ENCODE measurements at places on chromosomes 4 and X. TPM values are rescaled to one million over a fixed set of nuclear protein-coding genes. Genes with fewer than 3 reads are reported as not detected.

SLC10A6 gene
- 0.18 TPM for polyA plus RNA-seq

SLC4A4 gene
- polyA plus RNA-seq, result 10.4 TPM

SAP30 gene
- polyA plus RNA-seq, result 7.8 TPM

SPARCL1 gene
- 224 TPM for polyA plus RNA-seq

STIM2 gene
- 46.6 TPM for polyA plus RNA-seq

RBM3 gene
- polyA plus RNA-seq, result 305 TPM

SLC16A2 gene
- polyA plus RNA-seq, result 47.2 TPM

PABPC1L2B gene
- polyA plus RNA-seq, result not detected

CTAG1B gene
- not detected for polyA plus RNA-seq

RBM47 gene
- polyA plus RNA-seq, result 0.90 TPM

CENPE gene
- polyA plus RNA-seq, result 4.3 TPM

AFF2 gene
- polyA plus RNA-seq, result 0.66 TPM

MAGEA3 gene
- not detected for polyA plus RNA-seq

PYURF gene
- polyA plus RNA-seq, result 69.4 TPM

SLC10A4 gene
- polyA plus RNA-seq, result 0.68 TPM

DACH2 gene
- polyA plus RNA-seq, result 0.99 TPM

MAML3 gene
- polyA plus RNA-seq, result 3.9 TPM

GLUD2 gene
- 2.5 TPM for polyA plus RNA-seq

ARHGAP24 gene
- polyA plus RNA-seq, result 53.2 TPM

ETDA gene
- not detected for polyA plus RNA-seq

SPANXN4 gene
- not detected for polyA plus RNA-seq

SSX4 gene
- not detected for polyA plus RNA-seq

VSIG1 gene
- 0.15 TPM for polyA plus RNA-seq

COL4A6 gene
- polyA plus RNA-seq, result 1.7 TPM

SORBS2 gene
- polyA plus RNA-seq, result 21.3 TPM

FAAH2 gene
- 0.92 TPM for polyA plus RNA-seq

TAF1 gene
- polyA plus RNA-seq, result 25.0 TPM

CLNK gene
- 0.34 TPM for polyA plus RNA-seq

UCP1 gene
- polyA plus RNA-seq, result not detected

NPNT gene
- polyA plus RNA-seq, result 151 TPM

PPP1R2C gene
- not detected for polyA plus RNA-seq

HDX gene
- polyA plus RNA-seq, result 3.8 TPM

PDZD11 gene
- 36.0 TPM for polyA plus RNA-seq

TMEM255A gene
- 9.3 TPM for polyA plus RNA-seq

ERAS gene
- 0.16 TPM for polyA plus RNA-seq

LAMTOR3 gene
- 29.6 TPM for polyA plus RNA-seq

DCAF16 gene
- 30.2 TPM for polyA plus RNA-seq

USP17L5 gene
- polyA plus RNA-seq, result not detected

TLR2 gene
- 2.2 TPM for polyA plus RNA-seq

PASD1 gene
- polyA plus RNA-seq, result 0.08 TPM

HELT gene
- polyA plus RNA-seq, result not detected

PTTG2 gene
- polyA plus RNA-seq, result not detected

GABRE gene
- polyA plus RNA-seq, result 51.0 TPM

PNMA6F gene
- not detected for polyA plus RNA-seq

MMRN1 gene
- polyA plus RNA-seq, result 4.8 TPM

SRPX2 gene
- 25.2 TPM for polyA plus RNA-seq

PTCHD1 gene
- polyA plus RNA-seq, result 0.95 TPM

SOD3 gene
- 27.4 TPM for polyA plus RNA-seq

MTM1 gene
- 5.9 TPM for polyA plus RNA-seq

PDE6B gene
- 16.1 TPM for polyA plus RNA-seq

CXCL5 gene
- polyA plus RNA-seq, result not detected

LRP2BP gene
- 6.5 TPM for polyA plus RNA-seq

WWC2 gene
- 18.3 TPM for polyA plus RNA-seq

OPN1MW2 gene
- polyA plus RNA-seq, result not detected

RAB40A gene
- 1.1 TPM for polyA plus RNA-seq

GYG2 gene
- polyA plus RNA-seq, result 2.9 TPM

SULT1B1 gene
- 0.61 TPM for polyA plus RNA-seq

CT45A1 gene
- 0.24 TPM for polyA plus RNA-seq

MBNL3 gene
- 10.6 TPM for polyA plus RNA-seq
